Sigmoid colon (tissue), 7 donors: ENCODE measurements at places on chromosomes 2 and 18. TPM values are rescaled to one million over a fixed set of nuclear protein-coding genes. Genes with fewer than 3 reads are reported as not detected.

Gene RALBP1
- 88.5 TPM for total RNA-seq

DNA sequence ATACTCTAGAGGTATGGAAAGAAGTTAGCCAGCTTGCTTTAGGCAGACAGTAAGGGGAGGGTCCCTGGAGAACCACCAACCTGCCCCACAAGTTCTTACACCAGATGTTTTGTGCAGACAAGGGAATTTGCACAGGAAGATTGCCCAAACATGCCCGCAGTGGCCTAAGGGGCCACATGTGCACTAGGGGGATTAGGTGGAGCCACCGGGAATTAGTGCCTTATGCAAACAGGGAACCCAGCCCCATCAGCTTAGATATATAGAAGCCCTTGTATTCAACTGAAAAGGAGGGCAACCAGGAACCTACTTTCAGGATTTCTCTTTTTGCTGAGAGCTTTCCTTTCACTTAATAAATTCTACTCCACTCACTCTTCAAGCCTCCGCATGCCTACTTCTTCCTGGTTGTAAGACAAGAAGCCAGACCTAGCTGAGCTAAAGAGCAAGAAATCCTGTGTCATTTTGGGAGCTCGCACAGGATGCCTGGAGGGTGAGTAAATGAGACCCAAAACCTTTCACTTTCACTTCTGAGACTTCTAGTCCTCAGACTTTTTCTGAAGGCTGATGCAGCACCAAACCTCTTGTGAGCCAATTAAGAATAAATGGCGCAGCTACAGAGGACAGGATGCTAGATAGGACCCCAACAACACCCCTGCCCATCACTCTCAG lies 146.3 kb downstream of the GCA start:
- H3K27me3 ChIP-seq: no peaks in the 10 kb centered on the region
- H3K4me1 ChIP-seq: no peaks in the 10 kb centered on the region
- H3K36me3 ChIP-seq: no peaks in the 10 kb centered on the region
- no peak for DNase-seq
- no peak overlapping the region for H3K4me3 ChIP-seq

DNA sequence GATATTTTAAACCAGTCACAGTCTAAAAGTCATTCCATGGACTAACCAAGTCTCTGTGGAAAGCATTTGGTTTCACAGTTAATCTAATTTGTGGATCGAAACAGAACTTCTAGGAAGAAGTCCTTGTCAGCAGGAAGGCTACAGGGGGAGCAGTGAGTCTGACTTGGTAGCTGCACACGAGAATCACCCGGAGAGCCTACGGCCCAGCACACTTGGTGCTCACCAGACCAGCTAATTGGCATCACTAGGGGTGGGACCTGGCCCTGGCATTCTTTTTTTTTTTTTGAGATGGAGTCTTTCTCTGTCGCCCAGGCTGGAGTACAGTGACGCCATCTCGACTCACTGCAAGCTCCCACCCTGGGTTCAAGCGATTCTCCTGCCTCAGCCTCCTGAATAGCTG lies 97.7 kb downstream of the ZNF532 start:
- peaks cover 23% of the 10 kb centered on the region for H3K4me1 ChIP-seq
- H3K36me3 ChIP-seq: no peaks in the 10 kb centered on the region
- H3K27me3 ChIP-seq: no peaks in the 10 kb centered on the region
- H3K4me3 ChIP-seq: no peak overlapping the region
- DNase-seq: no peak
- no peak overlapping the region for H3K27ac ChIP-seq

DNA sequence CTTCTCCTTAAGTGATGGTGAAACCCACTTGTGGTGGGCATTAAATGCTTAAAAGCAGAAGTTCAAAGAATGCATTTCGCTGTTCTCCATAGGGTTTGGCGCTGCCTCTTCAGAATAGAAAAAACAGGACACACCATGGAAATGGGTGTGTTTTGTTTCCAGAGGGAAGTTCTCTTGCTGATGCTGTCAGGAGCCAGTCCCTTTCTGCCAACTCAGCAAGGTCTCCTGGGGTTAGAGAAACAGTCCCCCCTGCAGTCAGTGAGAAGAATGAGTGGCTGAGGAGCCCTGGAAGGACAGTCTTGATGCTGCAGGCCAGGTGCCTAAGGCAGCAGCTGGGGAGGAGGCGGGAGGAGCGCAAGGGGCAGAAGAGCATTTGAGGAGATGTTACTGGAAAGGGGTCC lies 37.8 kb upstream of the ASAP2 start:
- no peak overlapping the region for H3K27ac ChIP-seq
- no peak for DNase-seq
- no peak overlapping the region for H3K4me3 ChIP-seq
- no peaks in the 10 kb centered on the region for H3K27me3 ChIP-seq

GRCh38 chr18:77559274-77559910 lies 309.7 kb downstream of the GALR1 start:
- H3K36me3 ChIP-seq: no peaks in the 10 kb centered on the region
- no peaks in the 10 kb centered on the region for H3K4me1 ChIP-seq
- H3K4me3 ChIP-seq: no peak overlapping the region
